ENCODE measurements at places on chromosomes 6 and 20.
A peak's percentile ranks its signal among the peaks of the same experiment; 100 is the strongest.

DNA sequence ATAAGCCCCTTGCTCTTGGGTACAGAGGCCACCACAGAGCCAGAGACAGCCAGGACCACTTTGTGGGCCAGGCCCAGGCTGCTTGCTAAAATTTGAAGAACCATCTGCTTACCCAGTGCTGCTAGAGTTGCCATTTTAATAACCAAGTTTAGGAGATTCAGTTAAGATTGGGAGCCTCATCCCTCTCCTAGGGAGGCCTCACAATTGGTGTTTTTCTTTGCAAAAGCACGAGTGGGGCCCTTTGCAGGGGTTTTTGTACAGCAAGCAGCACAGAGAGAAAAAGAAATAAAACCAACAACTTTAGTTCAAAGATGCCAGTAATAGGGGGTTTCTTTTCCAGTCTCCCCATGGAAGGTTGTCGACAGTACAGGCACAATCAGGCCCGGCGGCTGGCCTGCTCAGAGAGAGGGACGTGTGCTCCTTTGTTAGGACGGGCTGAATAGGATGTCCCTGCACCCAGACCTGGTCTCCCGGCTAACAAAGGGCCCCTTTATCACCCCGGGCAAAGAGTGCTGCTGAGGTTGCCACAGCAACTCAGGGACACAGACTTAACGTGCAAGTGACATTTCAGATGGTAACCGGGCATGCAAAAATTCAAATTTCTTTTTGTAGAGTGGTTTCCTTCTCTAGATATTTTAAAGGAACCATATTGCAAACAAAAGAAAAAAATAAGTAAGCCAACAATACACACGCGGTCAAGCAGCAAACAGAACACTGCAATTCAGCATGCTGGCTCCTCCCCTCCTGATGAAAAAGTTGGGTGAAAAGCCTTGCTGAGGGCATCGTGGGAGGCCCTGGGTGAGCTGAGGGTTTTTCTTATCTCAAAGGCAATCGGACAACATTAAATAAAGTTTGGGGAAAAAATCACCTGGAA is 10.5 kb upstream of the TOX2 start:
- DNase-seq = no peak

DNA sequence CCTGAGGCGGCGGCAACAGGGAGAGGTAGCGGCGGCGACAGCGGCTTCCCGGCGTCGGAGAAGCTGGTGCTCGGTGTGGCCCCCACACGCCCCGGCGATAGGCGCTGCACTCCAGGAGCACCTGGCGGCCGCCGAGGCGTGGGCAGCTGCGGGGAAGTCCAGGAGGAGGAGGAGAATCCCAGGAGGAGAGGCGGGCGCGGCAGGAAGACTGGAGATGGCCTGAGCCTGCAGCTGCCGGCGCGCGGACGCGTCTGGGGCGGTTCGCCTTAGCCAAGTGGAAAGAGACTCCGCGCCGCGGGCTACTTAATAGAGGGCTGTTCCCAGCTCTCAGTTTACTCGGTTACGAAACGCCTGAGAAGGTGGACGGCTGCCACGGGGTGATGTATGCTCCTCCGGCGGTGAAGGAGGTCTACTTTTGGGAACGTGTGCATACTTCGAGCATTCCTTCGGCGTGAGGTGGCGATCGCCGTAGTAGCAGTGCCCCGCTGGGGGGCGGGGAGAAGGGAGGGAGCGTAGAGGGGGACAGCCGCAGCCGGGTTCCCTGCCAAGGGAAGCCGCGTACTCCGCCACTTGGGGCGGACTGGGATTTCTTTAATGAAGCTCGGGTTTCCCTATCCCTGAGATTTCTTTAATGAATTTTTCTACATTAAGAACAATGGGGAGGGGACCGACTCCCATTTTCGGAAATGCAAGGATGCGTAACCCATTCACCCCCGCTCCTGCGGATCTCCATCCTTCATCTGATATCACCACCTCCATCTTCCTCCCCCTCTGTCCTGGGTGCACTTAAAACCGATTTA is at the start of gene COL12A1:
Gene COL12A1, minus strand, starts transcription at position 278 of the 800 bp plus-strand sequence. CDS start 3,261 bp downstream, outside the sequence.
- DNase-seq = peak; percentile 95

GRCh38 chr6:47595785-47596184 is 102.6 kb upstream of the ADGRF4 start:
- no peak for DNase-seq

GRCh38 chr6:146357578-146358430 is 185.8 kb upstream of the RAB32 start:
- no peak for DNase-seq

- DNase-seq = no peak
Observed at GRCh38 chr6:128659878-128660622, 139.7 kb upstream of the PTPRK start.

DNA sequence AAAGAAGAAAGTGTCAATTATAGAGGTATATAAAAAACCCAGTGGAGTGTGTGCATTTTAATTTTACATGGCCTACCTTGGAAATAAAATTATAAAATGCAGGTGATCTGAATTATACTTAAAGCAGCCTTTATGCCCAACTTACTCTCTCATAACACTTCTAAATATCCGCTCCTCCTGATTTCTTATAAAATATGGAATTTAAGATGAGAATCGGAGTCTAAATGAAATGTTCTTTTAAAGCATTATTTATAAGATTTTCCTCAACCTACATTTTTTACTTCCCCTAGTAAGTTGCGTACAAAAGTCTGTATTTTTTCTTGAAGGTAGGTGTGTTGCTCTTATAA is 3.5 kb downstream of the CITED2 start:
- DNase-seq = no peak

GRCh38 chr20:46028110-46028509 is 905 bp upstream of the SLC12A5 start:
- no peak for DNase-seq

GRCh38 chr20:63119121-63119962 is 96.6 kb downstream of the YTHDF1 start:
- no peak for DNase-seq

DNA sequence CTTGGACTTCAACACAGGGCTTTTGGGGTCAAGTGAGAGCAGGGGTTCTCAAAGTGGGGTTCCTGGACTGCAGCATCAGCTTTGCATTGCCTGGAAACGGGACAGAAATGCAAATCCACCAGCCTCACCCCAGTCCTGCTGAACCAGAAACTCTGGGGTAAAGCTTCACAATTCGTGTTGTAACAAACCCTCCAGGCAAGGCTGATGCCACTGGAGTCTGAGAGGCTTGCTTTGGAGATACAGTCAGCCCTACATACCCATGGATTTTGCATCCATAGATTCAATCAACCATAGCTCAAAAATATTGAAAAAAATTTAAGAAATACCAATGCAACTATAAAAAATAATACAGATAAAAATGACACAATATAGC is 160.4 kb upstream of the ECI2 start:
- no peak for DNase-seq

DNA sequence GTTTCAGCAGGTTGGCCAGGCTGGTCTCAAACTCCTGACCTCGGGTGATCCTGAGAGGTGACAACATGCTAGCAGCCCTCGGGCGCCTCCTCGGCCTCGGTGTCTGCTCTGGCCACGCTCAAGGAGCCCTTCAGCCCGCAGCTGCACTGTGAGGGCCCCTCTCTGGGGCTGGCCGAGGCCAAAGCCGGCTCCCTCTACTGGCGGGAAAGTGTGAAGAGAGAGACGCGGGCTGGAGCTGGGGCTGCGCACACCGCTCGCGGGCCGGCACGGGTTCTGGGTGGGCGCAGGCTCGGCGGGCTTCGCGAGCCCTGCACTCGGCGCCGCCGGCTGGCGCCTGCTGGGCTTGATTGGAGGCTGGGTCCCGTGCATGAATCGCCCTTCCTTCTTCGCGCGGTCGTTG is 80.8 kb upstream of the RBM24 start:
- DNase-seq = no peak

GRCh38 chr6:29641430-29642148 is 8.6 kb upstream of the GABBR1 start:
- DNase-seq = no peak

GRCh38 chr20:17990278-17990972 is 21.6 kb downstream of the MGME1 start:
- no peak for DNase-seq

GRCh38 chr6:123169774-123170095 is 173.7 kb downstream of the CLVS2 start:
- DNase-seq = no peak

- DNase-seq = no peak
Observed at GRCh38 chr20:20230741-20231140, 137.2 kb upstream of the INSM1 start.

- no peak for DNase-seq
Observed at GRCh38 chr6:111494951-111495635, 12.1 kb upstream of the REV3L start.

DNA sequence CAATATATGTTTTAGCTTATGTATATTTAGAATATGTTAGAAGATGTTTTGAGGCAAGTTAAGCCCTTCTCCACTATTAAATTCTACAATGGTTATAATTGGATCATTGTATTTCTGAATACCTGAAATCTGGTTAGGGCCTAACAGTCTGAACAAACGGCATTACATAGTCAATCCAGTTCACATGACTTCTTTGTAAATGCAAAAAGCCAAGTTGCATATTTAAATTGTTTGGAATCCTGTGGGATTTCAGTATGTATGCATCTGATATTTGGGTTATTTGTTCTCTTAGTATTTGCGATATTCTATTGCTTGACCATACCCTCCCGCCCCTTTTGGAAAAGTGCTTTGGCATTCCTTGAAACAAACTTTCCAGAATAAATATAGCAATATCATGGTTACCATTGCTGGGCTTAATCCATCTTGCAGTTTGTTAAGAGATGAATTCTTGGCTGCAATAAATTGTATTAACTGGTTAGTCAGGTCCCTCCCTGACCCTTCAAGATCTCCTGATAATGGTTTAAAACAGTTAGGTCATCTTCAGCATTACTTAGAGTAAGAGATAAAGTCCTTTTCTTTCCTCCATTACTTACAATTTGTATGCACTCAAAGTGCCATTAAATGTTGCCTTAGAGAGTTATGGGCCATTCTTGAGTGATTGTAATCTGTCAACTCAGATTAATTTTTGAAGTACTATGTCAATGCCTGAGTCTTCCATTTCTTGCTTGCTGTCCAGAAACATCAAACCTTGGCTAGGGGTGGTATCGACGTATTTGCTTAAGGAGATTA is 36.5 kb downstream of the LRRC1 start:
- no peak for DNase-seq

DNA sequence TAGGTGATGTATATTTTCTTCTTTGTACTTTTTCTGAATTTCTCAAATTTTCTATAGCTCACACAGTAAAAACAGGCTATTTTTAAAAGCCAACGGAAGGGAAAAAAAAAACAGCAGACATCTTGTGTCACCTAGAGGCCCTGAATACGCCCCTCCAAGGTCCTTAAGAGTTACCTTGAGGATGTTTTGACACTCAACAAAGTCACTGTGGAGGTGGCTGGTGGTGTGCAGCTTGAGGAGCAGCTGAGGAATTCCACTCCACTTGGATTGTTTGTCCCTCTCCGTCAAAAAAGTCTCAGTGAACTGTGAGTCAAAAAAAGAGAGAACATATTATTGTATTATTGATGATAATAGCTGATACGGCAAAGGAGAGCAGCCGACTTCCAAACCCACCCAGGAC is 14.7 kb downstream of the TRPC4AP start:
- no peak for DNase-seq

GRCh38 chr20:44489931-44490330 is 14.3 kb downstream of the TTPAL start:
- DNase-seq = no peak

GRCh38 chr6:155604991-155605390 is 149.4 kb upstream of the NOX3 start:
- DNase-seq = no peak

DNA sequence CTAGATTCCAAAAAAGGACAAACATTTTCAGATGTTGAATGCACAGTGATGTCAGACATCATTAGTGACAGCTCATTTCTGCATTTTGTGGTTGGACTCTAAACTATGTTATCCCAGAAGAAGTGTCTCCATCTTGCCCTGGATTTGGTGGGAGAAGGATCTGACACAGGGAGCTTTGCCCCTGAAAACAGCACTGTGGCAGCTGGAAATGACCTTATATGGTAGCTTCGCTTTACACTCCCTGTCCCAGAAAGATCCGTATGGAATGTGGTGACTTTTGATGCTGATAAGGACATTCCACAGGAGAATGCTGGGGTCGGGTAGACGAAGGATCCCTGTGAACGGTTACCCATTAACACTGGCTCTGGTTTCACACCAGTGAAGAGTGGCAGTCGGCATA is 87.2 kb upstream of the EDN1 start:
- no peak for DNase-seq

- DNase-seq = peak; percentile 71
Observed at GRCh38 chr6:29631860-29632731, 887 bp downstream of the GABBR1 start.

GRCh38 chr6:14910692-14911547 is 334.9 kb upstream of the JARID2 start:
- DNase-seq = no peak

- no peak for DNase-seq
Observed at GRCh38 chr6:37576336-37576737, 76.6 kb upstream of the CCDC167 start.

- DNase-seq = no peak
Observed at GRCh38 chr6:43795421-43795820, 25.4 kb downstream of the VEGFA start.

DNA sequence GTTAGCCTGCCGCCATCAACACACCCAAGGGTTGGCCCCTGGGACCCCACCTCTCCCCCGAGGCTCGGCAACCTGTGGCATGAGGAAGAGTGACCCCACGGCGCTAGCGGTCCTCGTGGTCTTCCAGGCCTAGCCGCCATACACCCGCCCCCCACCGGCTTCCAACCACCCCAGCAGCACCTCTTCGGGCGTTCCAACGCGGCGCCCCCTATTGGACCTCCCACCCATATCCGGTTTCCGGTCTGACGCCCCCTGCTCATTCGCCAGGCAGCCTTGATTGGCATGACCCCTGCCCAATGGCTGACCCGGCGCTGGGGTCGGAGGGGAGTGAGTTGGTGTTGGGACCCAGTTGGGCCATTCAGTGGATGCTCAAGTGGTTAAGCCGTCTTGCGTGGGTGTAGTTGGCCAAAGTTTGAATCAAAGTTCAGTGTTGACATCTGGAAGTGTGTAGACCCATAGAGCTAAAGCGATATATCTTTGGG is at the start of gene GNAS-AS1:
Gene GNAS-AS1, minus strand, starts transcription at position 210 of the 482 bp plus-strand sequence.
- DNase-seq = peak; percentile 73

DNA sequence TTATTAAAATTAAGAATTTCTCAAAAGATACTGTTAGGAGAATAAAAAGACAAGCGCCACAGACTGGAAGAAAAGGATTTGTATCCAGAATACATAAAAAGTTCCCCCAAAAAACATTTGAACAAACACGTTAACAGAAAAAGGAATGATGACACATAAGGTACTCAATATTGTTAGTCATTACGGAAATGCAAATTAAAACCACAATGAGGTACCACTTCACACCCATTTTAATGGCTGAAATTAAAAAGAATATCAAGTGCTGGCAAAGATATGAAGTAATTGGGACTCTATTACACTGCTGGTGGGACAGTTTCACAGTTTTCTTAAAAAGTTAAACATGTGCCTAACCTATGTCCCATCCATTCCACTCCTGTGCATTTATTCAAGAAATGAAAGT is 51.4 kb downstream of the HECA start:
- no peak for DNase-seq

- DNase-seq = no peak
Observed at GRCh38 chr6:11296449-11297375, 64.2 kb upstream of the NEDD9 start.

- no peak for DNase-seq
Observed at GRCh38 chr20:19566226-19566945, 191.7 kb upstream of the RIN2 start.

- no peak for DNase-seq
Observed at GRCh38 chr20:50810063-50810462, 15.2 kb downstream of the BCAS4 start.
